Midbrain (tissue), 1 donor: ENCODE measurements at places on chromosomes 2 and 18.

- DNase-seq: no peak
Measured at GRCh38 chr18:9786631-9787030, 78.5 kb downstream of the RAB31 start.

GRCh38 chr2:178208817-178209216 is 14.5 kb downstream of the OSBPL6 start:
- no peak for DNase-seq

DNA sequence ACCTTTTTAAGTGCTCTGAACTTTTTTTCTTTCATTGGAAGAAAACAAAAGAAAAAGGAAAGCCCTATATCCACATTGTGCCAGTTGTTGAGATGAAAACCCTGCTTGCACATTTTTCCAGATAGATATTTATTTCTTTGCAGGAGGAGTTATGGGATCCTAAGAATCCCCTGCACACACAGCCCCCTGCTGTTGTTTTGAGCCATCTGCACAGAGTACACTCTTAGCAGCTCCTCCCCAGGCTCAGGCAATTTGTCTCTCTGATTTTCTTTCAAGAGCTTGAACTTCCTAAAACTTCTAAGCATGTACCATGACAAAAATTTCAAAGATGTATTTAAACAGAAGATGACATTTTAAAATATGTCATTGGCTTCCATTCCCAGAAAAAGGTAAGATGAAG is 436.9 kb downstream of the METTL4 start:
- no peak for DNase-seq

GRCh38 chr2:31957354-31958139 is 53.3 kb downstream of the MEMO1 start:
- no peak for DNase-seq

- no peak for DNase-seq
Measured at GRCh38 chr2:176493226-176493825, 224.1 kb downstream of the MTX2 start.

- no peak for DNase-seq
Measured at GRCh38 chr2:3674066-3674845, 16.3 kb downstream of the ALLC start.

DNA sequence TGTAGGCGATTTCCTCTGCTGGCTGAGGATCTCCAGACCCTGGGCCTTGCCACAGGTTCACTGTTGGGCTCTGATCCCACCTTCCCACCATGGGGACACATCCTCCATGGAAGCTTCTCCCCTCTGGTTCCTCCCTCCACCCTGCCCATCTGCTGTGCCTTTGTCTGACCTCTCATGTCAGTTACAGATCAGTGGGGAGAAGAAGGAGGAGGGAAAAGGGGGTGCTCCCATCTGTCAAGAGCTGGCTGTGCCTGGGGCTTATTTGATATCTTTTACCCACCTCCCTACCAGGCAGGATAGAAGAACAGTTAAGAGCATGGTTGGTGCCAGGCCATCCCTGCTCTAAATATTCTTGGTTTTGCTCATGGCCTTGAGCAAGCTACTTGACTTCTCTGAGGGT is 12.3 kb upstream of the DNAJB2 start:
- no peak for DNase-seq

DNA sequence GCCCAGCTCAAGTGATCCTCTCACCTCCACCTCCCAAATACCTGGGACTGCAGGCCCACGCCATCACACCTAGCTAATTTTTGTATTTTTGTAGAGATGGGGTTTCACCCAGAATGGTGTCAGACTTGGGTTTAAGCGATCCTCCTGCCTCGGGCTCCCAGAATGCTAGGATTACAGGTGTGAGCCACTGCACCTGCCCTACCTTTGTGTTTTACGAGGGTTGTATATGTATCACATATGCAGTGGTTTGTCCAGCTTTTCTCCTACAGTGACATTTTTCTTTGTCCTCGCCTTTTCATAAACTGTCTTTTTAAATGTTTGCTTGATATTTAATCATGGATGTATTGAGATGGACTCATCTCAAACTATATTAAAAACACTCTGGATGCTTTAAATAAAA is 38.5 kb downstream of the AGAP1 start:
- DNase-seq: no peak

DNA sequence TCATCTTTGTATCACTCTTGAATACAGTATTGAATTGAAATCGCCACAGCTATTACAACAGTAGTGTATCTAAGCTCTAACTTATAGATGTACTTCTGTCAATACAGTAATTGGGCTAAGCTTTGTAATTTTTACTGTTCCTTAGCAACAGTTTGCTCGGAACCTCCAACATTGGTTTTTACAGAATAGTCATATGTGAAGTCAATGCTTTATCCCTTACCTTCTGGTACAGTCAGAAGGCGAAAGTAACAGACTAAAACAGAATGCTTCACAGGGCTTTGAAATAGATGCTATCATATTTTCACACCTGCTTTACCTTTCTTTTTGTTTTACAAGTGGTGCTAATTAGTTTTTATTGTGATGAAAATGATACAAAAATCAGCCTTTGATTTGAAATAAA is 46.9 kb upstream of the CYP20A1 start:
- no peak for DNase-seq

GRCh38 chr2:29295845-29296244 is 180.6 kb downstream of the CLIP4 start:
- DNase-seq: no peak

GRCh38 chr2:229884775-229885699 is 36.8 kb downstream of the TRIP12 start:
- DNase-seq: no peak

DNA sequence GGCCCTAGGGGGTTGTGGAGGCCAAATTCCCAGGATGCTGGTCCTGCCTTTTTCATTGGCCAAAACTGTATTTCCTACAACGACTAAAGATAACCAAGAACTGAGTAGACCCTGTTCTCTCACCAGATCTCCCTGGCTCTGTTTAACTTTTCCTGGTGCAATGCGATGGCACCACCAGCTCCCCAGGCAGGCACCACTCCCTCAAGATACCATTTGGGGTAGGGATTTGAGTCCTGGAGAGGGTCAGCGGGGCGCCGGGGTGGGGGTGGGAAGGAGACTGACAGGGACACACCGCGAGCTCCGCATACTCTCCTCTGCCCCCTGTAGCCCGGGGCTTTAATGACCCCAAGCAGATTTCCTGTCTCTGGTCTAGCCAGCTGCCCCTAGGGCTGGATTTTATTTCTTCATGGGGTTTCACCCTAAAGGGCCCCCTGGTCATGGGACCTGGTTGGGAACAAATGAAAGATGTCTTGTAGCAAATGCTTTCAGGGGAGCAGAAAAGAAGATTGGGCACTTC is 7.3 kb downstream of the SIX2 start:
- DNase-seq: no peak

DNA sequence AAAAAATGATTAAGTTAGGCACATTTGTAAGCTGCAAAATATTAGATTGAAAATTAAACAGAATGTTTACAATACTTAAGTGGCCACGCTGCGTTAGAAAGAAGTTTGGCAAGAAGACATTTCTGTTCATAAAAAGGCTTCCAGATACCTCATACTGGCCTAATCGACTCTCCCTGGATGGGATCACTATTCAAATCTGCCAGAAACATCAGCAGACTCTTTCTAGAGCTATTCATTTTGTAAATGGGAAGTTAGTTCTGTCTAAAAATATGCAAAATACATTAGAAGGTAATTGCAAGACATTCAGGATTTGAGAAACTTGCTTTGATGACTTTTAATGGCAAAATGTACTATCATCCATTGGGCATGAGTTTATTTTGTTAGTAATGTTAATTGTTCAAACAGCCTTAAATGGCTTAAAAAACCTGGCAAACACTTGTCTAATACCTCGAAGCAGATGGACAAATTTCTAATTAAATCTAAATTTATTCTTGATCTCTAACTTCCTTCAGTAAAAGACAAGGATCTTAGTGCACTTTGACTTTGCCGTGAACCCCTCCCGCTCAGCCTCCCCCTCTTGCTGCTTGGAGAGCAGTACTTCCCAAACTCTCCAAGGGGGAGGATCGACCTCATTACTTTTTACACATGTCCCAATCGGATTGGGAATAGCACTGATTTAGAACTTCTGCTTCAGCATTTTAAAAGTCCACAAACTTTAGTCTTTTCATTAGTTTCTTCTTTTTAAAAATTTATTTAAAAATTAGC is 103.5 kb downstream of the SMIM21 start:
- no peak for DNase-seq

- no peak for DNase-seq
Measured at GRCh38 chr2:224584785-224585210, 365 bp downstream of the CUL3 start.

DNA sequence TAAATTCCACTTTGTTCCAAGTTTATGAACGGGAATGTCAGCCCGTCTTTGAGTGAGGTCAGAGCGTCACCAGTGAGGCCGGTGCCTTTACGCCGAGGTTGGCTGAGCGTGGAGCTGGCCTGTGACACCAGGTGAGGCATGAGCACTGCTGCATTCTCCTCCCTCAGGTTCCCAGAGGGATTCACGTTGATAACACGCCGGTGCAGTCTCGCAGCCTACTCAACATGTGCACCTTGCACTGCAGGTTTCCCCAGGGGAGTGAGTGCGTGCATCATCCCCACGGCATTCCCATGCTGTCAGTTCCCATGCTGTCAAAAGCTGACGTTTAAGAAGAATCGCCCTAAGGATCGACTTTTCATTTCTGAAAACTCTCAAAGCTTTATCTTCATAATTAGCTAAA is 213.3 kb downstream of the LDLRAD4 start:
- DNase-seq: no peak

GRCh38 chr2:74259191-74259590 is 60.8 kb downstream of the MTHFD2 start:
- no peak for DNase-seq

- DNase-seq: no peak
Measured at GRCh38 chr2:40642237-40642636, 190.3 kb upstream of the SLC8A1 start.
